ENCODE measurements at places on chromosomes 6 and 20. TPM values are rescaled to one million over a fixed set of nuclear protein-coding genes. Genes with fewer than 3 reads are reported as not detected.

GRCh38 chr6:82088978-82089771 lies 158.4 kb downstream of the IBTK start:
- DNase-seq, result no peak

EPPIN gene
- not detected for total RNA-seq

GRCh38 chr20:36167902-36168503 lies 13.5 kb downstream of the EPB41L1 start:
- no peak for DNase-seq

DNA sequence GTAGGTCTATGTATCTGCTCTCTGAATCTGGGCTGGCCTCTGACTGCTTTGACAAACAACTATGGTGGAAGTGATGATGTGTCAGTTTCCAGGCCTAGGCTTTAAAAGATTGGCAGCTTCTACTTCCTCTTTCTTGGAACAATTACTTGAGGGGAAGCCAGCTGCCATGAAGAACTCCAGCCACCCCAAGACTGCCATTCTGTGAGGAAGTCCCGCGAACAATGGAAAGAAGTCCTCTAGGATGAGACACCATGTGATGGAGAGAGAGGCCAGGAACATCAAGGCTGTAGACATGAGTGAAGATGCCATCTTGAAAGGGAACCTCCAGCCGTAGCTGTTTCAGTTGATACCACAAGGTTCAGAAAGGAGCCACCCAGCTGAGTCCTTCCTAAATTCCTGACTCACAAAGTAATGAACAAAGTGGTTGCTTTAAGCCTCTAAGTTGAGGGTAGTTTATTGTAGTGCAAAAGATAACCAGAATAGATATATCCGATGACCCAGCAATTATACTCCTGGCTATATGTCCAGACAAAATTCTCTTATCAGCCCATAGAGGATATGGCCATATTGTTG lies 15.3 kb upstream of the TCF15 start:
- DNase-seq, result no peak

- DNase-seq, result no peak
These were observed 38.1 kb upstream of the RPP40 start for GRCh38 chr6:5041955-5042354.

DNA sequence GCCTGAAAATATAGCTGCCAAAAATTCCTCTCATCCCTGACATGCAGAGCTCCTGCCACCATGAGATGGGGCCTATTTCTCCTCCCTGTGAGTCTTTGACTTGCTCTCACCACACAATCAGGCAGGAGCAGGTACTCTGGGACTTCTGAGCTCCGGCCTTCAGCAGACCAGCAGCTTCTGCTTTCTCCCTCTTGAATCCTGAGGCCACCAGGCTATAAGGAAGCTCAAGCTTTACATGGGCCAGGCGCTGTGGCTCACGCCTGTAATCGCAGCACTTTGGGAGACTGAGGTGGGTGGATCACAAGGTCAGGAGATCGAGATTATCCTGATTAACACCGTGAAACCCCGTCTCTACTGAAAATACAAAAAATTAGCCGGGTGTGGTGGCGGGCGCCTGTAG lies 238.7 kb upstream of the RREB1 start:
- DNase-seq, result no peak

DNA sequence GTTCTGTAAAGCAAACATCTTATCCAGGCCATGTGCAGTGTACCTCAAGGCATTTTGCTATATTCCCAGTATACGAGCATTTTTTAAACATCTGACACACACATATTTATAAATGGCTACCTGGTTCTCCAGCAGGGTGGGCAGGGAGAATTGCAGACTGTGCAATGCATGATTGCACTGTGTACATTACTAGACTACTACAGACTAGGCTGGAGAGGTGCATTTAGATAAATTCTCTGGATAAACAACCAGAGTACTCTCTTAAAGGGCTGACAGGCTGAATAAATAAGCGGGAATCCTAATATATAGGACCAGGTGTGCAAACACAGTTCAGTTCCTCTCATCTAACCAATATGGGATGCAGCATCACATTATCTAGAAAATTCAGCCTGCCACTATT lies 428.3 kb upstream of the ARID1B start:
- no peak for DNase-seq

DNA sequence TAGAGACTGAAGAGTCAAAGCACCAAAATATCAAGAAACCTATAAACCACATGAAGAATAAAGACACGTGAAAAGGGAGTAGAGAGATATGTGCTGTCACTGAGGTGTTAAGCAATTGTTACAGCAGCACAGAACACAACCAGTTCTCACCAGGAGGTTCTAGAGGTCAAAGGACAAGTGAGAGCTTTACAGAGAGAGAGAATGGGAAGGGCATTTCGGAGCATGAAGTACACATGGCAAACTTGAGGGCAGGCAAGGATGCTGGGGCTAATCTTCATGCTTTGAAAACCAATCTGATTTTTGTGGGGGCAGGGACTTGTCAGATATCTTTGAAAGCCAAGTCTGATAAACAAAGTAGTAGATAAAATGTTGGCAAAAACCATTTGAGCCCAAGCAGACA lies 142.3 kb upstream of the NRSN1 start:
- DNase-seq, result no peak

GSTA3 gene
- total RNA-seq, result not detected

- no peak for DNase-seq
These were observed 9.2 kb upstream of the HLA-DOB start for GRCh38 chr6:32825966-32826365.

- no peak for DNase-seq
These were observed 66.4 kb downstream of the UTRN start for GRCh38 chr6:144351379-144352127.

GRCh38 chr6:84177241-84177640 lies 50.2 kb downstream of the CEP162 start:
- DNase-seq, result no peak
